HepG2 (cell line): ENCODE measurements at places on chromosomes 12 and 14. TPM values are rescaled to one million over a fixed set of nuclear protein-coding genes. Genes with fewer than 3 reads are reported as not detected.

- H3K27me3 ChIP-seq: no peaks in the 10 kb centered on the region
- H3K4me3 ChIP-seq: no peak overlapping the region
- no peaks in the 10 kb centered on the region for H3K36me3 ChIP-seq
- DNase-seq: no peak
Measured at GRCh38 chr14:54338696-54339317, 58.0 kb upstream of the CDKN3 start.

- no peak overlapping the region for H3K4me3 ChIP-seq
- no peaks in the 10 kb centered on the region for H3K36me3 ChIP-seq
- no peaks in the 10 kb centered on the region for H3K4me1 ChIP-seq
- DNase-seq: no peak
- H3K27me3 ChIP-seq: no peaks in the 10 kb centered on the region
Measured at GRCh38 chr12:40681148-40681547, 11.1 kb upstream of the CNTN1 start.

DNA sequence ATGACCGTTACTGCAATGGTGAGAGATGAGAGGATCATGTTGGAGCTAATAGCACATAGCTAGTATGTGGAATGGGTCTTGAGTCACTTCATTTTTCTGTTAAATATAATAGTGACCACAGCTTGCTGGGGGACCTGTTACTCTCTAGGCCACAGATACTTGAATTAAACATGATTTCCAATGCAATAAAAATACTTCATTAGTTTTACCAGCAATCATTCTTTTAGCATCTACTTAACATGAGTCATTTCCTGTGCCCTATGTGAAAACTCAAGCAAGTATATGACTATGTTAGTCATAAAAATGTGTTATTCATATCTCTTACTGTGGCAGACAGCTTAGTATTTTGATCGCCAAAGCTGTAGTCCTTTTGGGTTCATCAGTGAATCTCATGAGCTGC is 798.8 kb downstream of the SLC16A7 start:
- H3K4me3 ChIP-seq: no peak overlapping the region
- no peak overlapping the region for H3K27ac ChIP-seq
- no peaks in the 10 kb centered on the region for H3K27me3 ChIP-seq
- no peaks in the 10 kb centered on the region for H3K4me1 ChIP-seq
- no peaks in the 10 kb centered on the region for H3K36me3 ChIP-seq
- DNase-seq: no peak

- no peaks in the 10 kb centered on the region for H3K27me3 ChIP-seq
- H3K4me1 ChIP-seq: no peaks in the 10 kb centered on the region
- no peak for DNase-seq
Measured at GRCh38 chr14:25394356-25394755, 344.4 kb upstream of the STXBP6 start.

Gene ARHGAP9
- total RNA-seq: 0.18 TPM in 1 of 2 replicates, not detected in the other

DNA sequence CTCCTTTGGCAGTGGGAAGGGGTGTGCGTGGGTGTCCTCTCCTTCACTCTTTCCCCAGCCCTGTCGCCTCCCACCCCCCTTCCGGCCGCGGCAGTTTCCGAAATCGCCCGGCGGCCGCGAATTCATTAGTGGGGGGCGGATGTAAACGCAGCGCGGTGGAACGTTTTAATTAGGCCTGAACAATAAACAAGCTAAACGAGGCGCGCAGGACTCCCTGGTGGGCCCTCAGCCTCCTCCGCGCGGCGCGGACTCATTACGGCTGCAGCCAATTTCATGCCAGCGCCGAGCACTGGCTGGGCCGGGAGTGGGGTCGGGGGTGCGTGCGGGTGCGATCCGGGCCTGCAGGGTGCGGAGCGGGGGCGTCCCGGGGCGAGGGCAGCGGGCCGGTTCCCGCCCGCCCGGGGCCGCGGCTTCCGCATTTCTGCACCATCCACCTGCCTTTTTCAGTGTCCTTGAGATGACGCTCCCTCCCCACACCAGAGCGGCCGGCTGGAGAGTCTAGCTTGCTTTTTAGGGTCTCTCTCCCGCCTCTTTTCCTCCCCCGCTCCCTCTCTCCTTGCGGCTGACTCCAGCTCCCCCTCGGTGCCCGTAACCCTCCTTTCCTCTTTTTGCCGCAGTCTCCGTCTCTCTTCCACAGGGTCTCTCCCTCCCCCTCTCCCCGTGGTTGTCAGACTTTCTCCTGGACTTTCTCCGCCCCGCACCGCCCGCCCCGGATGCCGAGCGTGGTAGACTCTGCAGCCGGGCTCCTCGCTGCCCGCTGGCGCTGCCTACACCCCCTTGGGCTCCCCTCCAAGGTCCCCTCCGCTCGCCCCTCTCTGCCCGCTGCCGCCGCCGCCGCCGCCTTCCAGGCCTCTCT is at the start of gene CISTR:
CISTR (minus strand) TSS at position 644 of the 856 bp plus-strand sequence.
- H3K27ac ChIP-seq: no peak within 1 kb of the TSS
- peaks cover 18% of the 10 kb centered on the region for H3K4me1 ChIP-seq
- peak within 1 kb of the TSS; percentile 73 for H3K4me3 ChIP-seq
- no peaks in the 10 kb centered on the region for H3K36me3 ChIP-seq
- H3K27me3 ChIP-seq: peaks cover 93% of the 10 kb centered on the region

- H3K27me3 ChIP-seq: no peaks in the 10 kb centered on the region
- H3K36me3 ChIP-seq: no peaks in the 10 kb centered on the region
- H3K4me1 ChIP-seq: peaks cover 13% of the 10 kb centered on the region; the same call in 1 of the 2 replicates
- H3K27ac ChIP-seq: no peak overlapping the region
- peak; percentile 68 for DNase-seq
Measured at GRCh38 chr12:77842430-77842829, 11.7 kb downstream of the NAV3 start.

GRCh38 chr14:92658160-92658559 is 90.3 kb downstream of the LGMN start:
- no peak for DNase-seq
- H3K4me3 ChIP-seq: no peak overlapping the region
- H3K4me1 ChIP-seq: no peaks in the 10 kb centered on the region

DNA sequence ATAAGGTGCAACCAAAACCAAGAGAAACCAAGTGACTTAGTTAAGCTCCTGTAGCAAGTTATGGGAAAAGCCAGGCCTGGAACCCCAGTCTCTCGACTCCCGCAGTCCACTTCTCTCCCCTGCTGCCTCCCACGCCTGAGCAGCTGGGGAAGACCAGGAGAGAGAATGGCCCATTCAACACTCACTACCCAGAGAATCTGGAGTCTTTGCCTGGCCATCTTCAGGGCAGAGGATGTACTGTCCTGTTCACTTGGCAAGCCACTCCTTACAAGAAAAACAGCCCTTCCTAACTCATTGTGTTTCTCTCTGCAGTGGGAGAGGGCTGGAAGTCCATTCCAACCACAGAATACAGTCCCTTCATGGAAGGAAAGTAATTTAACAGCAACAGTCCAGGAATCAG is 1.8 kb downstream of the PITPNM2 start:
- H3K27me3 ChIP-seq: no peaks in the 10 kb centered on the region
- peaks cover 72% of the 10 kb centered on the region for H3K4me1 ChIP-seq
- 0 out of 2 replicates have a peak overlapping the region, but pooled peaks have one; percentile 72 for H3K4me3 ChIP-seq
- no peak overlapping the region for H3K27ac ChIP-seq
- no peaks in the 10 kb centered on the region for H3K36me3 ChIP-seq
- no peak for DNase-seq

Gene OR6C2
- not detected in 2 replicates for total RNA-seq

Gene GLS2
- total RNA-seq: 12.2 and 14.0 TPM in 2 replicates

Gene SUDS3
- 33.1 and 37.8 TPM in 2 replicates for total RNA-seq

Gene EMP1
- total RNA-seq: 0.13 TPM in 1 of 2 replicates, not detected in the other

- DNase-seq: no peak
- H3K4me3 ChIP-seq: no peak overlapping the region
- H3K27ac ChIP-seq: no peak overlapping the region
- peaks cover 37% of the 10 kb centered on the region for H3K27me3 ChIP-seq
- H3K36me3 ChIP-seq: no peaks in the 10 kb centered on the region
Measured at GRCh38 chr12:109446-109845, 42.9 kb downstream of the IQSEC3 start.

DNA sequence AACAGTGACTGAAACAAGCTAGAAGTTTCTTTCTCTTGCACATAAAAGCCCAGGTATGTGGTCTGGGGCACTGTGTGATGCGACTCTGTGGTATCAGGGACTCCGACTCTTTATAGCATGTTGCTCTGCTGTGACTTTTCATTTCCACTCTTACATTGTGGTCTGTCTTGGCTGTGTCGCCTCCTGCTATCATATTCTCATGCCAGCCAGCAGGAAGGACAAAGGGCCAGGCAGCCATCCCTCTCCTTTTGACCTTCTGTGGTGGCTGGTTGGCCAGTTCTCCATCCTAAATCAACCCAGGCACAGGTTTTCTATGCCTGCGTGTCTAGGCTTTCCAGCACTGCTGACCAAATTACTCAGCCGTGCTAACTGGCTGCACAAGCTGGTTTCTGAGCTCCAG is 8.0 kb downstream of the ACAD10 start:
- H3K4me1 ChIP-seq: no peaks in the 10 kb centered on the region
- no peak overlapping the region for H3K4me3 ChIP-seq
- DNase-seq: no peak
